NCI-H1694 treated with DMSO at 0.1 percent for 48 hours (cell line): ENCODE measurements at places on chromosomes 3 and 15.
A peak's percentile ranks its signal among the peaks of the same experiment; 100 is the strongest.

GRCh38 chr3:46900007-46900292 lies 22.4 kb downstream of the PTH1R start:
- no peak for DNase-seq

DNA sequence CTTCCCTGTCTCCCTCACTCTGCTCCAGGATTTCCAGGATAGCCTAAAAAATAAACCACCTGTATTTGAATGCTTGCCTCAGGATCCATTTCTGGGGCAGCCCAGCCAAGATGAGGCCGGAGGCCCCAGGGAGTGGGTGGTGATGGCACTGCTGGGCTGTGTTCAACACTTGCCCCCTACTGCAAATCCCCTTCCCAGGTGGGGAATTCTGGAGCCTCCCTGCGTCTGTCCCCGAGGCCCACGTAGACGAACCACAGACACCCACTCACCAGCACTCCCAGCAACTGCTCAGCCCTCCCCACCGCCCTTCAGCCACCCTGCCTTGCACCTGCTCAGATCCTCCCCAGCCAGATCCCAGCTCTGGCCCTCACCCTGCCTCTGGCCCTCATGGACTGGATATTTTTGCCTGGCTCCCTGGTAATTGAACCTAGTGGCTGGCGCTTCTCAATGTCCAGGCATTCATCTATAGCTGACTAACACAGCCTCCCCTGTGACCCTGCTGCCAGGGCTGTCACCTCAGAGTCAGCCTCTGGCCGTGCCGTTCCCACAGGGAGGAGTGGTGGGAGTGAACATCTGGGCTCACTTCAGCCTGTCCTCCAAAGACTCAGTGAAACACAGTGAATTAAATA lies 17.1 kb upstream of the EPB42 start:
- DNase-seq: no peak

DNA sequence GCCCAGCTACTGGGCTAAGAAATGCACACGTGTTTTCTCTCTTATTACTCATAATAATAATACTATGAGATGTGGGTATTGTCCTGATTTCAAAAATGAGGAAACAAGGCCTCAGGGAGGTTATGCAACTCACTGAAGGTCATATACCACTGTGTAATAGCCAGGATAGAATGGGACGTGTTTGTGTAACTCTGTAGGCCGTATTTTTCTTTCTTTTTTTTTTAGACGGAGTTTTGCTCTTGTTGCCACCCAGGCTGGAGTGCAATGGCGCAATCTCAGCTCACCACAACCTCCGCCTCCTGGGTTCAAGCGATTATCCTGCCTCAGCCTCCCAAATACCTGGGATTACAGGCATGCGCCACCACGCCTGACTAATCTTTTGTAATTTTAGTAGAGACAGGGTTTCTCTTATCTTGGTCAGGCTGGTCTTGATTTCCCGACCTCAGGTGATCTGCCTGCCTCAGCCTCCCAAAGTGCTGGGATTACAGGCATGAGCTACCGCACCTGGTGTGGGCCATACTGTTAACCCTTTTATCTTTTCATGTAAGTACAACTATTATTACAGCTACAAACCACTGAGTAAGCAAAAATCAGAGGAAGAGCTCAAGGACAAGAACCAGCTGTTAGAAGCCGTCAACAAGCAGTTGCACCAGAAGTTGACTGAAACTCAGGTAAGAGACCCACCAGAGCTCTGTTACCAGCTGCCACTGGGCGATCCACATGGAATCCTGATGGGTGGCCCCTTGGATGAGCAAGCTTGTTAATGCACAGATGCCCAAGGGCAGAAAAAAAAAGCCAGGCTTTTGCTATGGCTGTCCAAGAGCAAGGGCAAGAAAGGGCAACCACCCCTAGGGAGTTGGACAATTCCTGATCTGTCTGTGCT lies 6.7 kb downstream of the KNSTRN start:
- DNase-seq: no peak

- no peak for DNase-seq
These were observed 1074.8 kb upstream of the ALCAM start for GRCh38 chr3:104291878-104292277.

- DNase-seq: no peak
These were observed 79.1 kb downstream of the ARRDC4 start for GRCh38 chr15:98039596-98039995.

DNA sequence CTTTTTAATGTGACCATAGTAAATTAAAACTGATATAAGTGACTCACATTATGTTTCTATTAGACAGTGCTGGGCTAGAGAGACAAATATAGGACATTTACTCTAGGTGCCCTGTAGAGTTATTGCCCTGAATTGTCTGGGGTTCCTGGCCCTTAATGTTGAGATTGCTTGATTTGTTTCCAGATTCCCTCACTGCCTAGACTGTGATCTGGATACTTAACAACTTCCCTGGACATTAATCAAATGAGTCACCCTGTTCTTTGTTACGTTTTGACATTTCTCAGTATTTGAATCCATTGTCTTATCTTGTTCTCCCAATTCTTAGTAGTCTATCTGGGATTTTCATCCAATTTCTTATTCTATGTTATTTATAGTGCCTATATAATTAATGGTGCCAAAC lies 65.8 kb downstream of the DTWD1 start:
- DNase-seq: no peak

DNA sequence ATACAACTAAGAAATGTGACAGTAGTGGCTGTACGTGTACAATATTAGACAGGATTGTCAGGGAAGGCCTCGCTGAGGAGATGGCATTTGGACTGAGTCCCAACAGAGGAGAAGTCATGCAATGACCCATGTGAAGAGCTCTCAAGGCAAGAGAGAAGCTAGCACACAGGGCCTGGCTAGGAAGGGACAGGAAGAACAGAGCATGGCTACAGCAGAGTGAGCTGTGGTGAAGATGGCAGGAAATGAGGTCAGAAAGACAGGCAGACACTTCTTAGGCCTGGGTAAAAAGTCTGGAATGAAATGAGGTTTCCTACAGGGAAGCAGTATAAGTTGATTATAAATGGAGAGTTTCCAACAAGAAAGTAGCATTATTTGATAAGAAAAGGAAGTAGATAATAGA lies 33.2 kb upstream of the LEKR1 start:
- DNase-seq: no peak

- no peak for DNase-seq
These were observed 58.4 kb downstream of the ARRDC4 start for GRCh38 chr15:98018761-98019351.

DNA sequence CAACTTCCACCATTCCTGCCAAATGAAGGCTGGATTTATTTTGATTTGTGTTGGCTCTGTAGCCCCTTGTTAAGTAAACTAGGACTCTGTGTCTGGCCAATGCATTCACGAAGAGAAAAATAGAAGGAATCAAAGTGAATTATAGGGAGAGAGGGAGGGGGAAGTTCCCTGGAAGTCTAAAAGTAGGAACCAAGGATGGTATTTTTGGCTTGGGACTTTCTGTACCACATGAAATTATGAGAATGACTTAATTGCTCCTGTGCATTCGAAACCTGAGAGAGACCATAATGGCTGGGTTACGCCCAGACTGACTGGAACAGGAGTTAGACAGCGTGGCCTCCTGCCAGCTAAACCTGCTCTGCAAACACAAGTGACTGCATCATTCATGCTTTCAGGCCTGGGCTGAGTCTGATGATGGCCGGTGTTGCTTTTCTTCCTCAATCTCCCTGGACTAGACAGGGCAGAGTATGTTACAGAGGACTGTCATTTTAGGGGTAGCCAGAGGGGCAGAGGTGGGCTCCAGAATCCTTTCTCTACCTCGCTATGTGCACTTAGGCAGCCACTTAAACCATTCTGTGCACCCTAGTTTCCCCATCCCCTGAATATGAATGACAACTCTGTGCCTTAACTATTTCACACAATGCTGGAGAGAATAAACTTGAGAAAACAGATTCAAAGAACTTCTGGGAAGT lies 58.9 kb downstream of the MYO1E start:
- no peak for DNase-seq

GRCh38 chr3:59641169-59641899 lies 591.5 kb upstream of the CFAP20DC start:
- DNase-seq: no peak

DNA sequence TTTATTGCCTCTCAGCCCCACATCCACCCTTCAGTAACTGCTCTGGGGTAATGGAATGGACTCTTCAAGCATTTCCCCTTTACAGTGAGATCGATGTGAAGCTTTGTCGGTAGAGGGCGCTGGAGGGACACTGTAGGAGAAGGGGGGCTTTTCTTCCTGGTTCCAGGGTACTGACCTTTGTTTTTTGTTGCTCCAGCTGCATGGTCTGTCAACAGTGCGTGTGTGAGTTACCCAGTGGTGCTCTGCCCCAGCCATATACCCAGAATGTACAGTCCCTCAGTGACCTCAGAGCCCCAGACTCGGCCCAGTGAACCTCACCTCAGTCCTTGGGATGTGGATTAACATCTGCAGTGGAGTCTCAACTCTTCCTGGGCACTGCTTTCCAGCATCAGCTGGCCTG lies 180.3 kb upstream of the TSC22D2 start:
- DNase-seq: peak; percentile 22

DNA sequence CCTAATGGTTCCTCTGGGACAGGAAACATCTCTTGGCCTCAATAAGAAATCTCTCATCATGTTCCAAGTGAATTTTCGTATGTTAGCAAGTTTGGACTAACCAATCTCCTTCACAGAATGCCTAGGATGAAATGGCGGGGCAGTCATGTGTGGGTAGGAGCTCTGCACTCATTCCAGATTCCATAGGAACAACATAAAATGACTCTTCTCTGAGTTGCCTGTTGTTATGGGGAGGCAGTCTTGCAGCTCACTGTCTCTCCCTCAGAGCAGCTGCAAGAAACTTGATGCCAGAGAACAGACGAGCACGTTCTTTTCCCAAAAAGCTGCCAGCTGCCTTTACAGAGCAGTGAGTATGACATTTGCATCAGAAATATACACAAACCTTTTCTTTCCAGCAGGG lies 34.1 kb downstream of the SPATA12 start:
- DNase-seq: no peak

DNA sequence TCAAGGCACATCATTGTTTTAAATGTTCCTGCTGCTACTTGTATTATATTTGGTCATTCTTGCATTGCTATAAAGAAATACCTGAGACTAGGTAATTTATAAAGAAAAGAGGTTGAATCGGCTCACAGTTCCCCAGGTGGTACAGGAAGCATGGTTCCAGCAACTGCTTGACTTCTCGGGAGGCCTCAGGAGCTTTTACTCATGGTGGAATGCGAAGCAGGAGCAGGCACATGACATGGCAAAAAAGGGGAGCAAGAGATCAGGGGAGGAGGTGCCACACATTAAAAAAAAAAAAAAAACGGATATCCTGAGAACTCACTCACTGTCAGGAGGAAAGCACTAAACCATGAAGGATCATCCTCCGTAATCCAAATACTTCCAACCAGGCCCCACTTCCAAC lies 286.9 kb upstream of the PLSCR5 start:
- no peak for DNase-seq

DNA sequence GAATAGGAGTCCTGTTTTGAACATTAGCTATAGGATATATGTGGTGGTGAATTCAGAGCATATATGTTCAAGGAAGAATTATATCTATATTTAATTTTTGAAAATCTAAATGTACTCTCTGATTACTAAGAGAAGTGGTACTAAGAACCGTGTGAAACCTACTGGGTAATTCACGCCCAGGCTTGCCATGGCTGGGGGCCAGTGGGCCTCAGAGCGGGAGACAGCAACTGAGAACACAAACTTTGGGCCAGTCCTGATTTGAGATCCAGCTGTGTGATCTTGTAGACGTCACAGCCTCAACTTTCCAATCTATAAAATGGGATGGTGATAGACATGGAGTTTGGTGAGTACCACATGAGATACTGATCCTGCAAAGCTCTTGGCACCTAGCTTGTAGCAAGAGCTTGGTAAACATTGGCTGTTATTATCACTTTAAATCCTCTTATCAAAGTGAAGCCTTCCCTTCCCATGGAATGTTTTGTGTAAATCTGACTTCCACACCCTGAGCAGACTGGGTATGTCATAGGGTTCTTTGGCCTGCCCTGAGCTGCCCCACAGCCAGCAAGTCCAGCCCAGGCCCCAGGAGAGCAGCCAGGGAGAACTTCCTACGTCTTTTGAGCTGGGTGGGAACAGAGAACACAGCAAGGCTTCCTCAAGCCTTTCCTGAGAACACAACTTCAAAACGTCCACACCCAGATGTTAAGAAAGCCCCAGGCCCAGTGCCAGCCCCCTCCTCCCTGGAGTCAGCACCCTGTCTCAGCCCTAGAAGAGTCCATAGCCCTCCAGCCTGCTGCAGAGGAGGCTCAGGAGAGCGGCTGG lies 8.2 kb upstream of the PAQR5 start:
- DNase-seq: no peak

DNA sequence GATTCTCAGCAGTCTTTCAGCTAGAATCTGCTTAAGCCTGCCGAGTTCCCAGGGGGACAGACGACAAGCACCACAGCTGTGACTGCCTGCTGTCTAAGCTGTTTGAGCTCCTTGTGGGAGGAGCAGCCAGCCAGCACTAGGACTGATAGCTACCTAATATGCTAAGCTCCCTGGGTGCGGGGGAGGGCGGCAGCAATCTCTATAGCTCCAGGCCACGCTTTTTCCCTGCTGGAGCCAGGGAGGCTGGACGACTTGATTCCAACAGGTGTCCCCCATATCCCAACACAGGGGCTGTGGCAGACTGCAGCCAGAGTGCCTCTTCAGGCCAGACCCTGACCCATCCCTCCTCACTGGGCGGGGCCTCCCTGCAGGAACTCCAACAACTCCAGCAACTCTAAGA lies 134.1 kb upstream of the ARPP21 start:
- DNase-seq: peak; percentile 52

- DNase-seq: peak; percentile 1
These were observed 7.2 kb downstream of the RPL22L1 start for GRCh38 chr3:170862618-170863374.

- DNase-seq: no peak
These were observed 59.7 kb downstream of the RGMA start for GRCh38 chr15:93029214-93029835.

GRCh38 chr3:198109883-198110282 lies 149.9 kb downstream of the LMLN start:
- DNase-seq: no peak

DNA sequence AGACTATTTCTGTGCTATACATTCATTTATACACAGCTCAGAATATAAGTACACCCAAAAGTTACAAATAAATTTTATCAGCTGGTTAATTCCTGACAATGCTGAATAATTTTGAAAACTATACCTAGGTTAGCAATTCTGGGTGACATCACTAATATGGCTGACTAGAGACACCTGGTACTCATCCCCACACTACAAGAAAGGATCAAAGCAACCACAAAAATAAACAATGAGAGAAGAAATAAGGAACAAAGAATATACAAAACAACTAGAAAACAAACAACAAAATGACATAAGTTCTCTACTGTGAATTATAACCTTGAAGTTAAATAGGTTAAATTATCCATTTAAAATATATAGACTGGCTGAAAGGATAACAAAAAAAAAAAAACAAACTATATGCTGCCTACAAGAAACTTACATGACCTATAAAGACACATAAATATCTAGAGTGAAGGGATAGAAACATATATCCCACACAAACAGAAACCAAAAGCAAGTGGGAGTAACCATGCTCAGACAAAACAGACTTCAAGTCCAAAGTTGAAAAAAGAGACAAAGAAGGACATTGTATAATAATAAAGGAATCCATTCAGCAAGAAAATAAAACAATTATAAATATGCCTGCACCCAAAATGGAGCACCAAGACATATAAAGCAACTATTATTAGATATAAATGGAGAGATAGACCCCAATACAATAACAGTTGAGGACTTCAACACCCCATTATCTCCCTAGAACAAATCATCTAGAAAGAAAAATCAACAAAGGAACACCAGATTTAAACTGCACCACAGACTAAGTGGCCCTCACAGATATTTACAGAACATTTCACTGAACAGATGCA lies 57.8 kb downstream of the IMPG2 start:
- no peak for DNase-seq
